Caudate nucleus (tissue), 63 donors: ENCODE measurements at places on chromosomes 3 and 15.

- DNase-seq, result no peak
These were observed 35.5 kb upstream of the ATP1B3 start for GRCh38 chr3:141840737-141841544.

DNA sequence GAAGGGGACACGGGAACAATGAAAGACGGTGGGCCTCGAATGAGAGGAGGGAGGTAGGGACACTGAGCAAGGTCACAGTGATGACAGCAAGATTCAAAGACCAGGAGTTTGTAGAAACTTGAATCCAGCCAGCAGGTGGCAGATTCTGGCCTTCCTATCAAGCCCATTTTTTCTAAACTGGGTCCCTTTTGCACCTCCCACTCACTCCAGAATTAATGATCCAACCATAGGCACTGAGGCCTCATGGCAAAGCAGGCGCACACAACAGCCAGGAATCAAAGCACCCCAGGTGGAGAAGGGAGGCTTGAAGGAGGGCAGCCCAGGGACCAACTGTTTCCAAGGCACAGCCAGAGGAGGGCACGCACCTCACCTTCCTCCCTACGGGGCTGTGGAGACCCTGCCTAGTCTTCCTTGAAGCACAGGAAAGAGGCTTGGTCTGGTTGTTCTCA lies 90.2 kb downstream of the ANP32A start:
- DNase-seq, result no peak

GRCh38 chr15:70244978-70245542 lies 147.3 kb upstream of the TLE3 start:
- no peak for DNase-seq

- no peak for DNase-seq
These were observed 71.2 kb downstream of the TNFAIP8L3 start for GRCh38 chr15:51023499-51023898.

- DNase-seq, result no peak
These were observed 48.9 kb downstream of the TLE3 start for GRCh38 chr15:70048578-70049514.

GRCh38 chr15:55791551-55792400 lies 48.8 kb upstream of the PRTG start:
- no peak for DNase-seq

- no peak for DNase-seq
These were observed 268.4 kb upstream of the ROPN1 start for GRCh38 chr3:124260206-124260915.

DNA sequence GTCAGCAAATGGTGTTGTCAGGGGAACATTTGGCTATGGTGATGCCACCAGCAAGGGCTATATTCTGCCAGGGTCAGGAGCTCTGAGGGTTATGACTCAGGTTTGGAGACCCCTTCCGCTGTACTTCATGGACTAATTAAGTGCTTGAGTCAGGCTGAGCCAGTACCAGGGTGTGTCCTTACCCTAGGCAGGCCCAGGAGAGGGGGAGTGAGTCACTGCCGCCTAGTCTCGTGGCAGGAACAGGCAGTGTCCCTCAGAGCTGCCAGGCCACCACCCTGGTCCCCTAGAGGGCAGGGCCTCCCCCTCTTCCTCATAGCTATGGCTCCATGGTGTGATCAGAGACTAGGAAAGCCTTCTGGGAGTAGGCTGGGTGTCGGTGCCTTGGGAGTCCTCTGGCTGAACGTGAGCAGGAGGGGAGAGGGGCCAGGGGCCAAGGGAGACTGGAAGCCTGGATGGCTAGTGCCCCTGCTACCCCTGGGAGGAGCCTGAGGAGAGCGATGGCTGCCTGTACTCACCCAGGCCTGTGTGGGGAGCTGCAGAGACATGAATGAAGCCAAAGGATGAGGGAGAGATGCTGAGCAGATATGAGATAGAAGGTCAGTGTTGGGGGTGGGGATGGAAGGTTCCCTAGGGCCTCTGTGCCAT lies 10.6 kb downstream of the MAPKAPK3 start:
- DNase-seq, result peak; percentile 51

DNA sequence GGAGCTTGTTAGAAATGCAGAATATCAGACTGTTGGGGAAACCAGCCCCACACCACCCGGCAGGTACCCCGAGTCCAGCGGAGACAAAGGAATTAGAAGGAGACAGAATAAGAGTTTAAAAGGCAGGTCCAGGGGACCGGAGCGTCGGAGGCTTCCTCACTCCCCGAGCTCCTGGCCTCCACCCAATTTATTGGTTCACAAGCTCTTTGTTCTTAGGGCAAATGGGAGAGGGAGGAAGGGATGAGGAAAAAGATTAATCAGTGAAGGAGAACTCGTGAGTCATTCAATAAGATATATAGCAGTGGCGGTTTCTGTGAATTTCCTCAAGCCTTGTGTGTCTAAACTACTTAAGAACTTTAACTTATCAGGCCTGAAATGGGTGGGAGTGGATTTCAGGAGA lies 32.1 kb upstream of the WDR72 start:
- DNase-seq, result no peak

DNA sequence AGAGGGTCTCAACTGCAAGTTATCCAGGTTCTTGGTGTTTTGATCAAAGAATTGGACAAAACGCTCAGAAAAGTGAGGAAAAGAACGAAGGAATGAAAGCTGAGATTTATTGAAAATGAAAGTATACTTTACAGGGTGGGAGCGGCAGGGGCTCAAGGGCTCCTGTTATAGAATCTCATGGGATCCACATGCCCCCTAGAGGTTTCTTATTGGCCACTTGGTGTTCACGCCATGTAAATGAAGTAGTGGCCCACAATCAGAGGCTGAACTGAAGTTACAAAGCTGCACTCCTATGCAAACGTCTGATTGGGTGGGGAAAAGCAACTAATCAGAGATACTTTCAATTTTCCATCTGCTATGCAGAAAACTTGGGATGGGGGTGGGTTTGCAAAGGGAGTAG lies 216.7 kb downstream of the PTPRG start:
- DNase-seq, result no peak

GRCh38 chr3:13420831-13421765 lies 976 bp upstream of the NUP210 start:
- peak; percentile 47 for DNase-seq

- no peak for DNase-seq
These were observed 87.9 kb downstream of the LPP start for GRCh38 chr3:188241883-188242282.

DNA sequence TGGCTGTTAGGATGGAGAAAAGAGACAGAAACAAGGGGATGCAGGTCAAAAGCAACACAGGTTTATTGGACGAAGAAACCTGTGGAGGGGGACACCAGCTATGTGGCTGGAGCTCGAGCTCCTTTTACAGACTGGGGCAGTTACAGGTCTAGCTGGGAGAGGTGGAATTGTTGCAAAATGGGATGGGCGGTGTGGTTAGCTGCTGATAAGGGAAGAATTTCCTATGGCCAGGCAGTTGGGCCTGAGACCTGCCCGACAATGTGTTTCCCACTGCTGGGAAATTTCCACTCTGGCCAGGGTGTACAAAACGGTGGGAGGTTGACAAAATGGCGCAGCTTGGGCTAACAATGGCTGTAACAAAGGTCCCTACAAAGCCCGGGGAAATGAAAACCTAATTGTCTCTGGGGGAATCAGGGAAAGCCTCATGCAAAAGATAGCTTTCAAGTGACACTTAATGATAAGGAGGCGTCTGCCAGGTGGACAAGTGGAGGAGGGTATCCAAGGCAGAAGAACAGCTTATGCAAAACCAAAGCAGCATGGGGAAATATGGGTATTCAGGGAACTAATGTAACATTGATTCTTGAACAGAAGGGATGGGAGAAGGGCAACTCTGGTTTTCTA lies 137.4 kb upstream of the SGO1 start:
- DNase-seq, result no peak

DNA sequence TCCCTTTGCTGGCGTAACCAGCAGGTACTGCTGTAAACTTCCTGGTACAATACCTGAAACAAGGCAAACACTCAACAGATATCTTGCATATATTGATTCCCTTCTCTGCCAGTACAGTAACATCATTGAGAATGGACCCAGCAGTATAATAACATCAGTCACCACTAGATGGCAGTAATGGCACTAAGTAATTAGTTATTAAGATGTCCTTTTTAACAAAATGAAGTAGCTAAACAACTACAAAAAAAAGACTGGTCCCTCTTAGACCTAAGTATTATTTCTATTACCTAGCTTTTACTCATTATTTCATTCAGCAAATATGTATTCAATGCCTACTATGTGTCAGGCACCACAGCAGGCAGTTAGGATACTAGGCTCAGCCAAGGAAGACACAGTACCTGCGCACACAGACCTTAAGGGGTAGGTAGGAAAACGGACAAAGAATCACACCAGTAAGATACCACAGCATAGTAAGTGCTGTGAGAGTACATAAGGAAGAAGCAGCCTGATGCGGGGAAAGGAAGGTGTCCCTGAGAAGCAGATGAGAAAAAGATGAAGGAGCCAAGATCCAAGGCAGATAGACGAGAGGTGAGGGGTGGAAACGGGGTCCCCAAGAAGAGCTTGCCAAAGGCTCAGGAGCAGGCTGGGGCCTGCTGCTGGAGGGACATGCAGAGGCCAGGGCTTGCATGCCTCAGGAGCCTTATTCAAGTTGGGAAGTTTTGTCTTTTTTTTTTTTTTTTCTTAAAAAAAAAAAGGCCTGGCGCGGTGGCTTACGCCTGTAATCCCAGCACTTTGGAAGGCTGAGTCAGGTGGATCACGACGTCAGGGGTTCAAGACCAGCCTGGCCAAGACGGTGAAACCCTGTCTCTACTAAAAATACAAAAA lies 102.7 kb upstream of the CHD2 start:
- DNase-seq, result no peak

DNA sequence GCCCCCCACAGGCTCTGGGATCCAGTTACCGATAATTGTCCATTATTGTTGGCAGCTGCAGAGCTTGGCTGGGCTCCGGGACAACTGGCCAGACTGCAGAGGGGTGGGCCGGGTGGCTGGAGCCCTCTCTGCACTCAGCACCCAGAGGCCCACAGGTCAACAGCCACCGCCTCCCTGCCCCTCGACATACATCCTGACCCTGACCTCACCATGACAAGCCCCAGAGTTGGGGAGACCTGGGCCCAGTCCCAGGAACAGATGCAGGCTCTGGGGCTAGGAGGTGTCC lies 22.4 kb downstream of the PTH1R start:
- DNase-seq, result peak; percentile 19

GRCh38 chr3:190064112-190064511 lies 56.6 kb downstream of the P3H2 start:
- no peak for DNase-seq

DNA sequence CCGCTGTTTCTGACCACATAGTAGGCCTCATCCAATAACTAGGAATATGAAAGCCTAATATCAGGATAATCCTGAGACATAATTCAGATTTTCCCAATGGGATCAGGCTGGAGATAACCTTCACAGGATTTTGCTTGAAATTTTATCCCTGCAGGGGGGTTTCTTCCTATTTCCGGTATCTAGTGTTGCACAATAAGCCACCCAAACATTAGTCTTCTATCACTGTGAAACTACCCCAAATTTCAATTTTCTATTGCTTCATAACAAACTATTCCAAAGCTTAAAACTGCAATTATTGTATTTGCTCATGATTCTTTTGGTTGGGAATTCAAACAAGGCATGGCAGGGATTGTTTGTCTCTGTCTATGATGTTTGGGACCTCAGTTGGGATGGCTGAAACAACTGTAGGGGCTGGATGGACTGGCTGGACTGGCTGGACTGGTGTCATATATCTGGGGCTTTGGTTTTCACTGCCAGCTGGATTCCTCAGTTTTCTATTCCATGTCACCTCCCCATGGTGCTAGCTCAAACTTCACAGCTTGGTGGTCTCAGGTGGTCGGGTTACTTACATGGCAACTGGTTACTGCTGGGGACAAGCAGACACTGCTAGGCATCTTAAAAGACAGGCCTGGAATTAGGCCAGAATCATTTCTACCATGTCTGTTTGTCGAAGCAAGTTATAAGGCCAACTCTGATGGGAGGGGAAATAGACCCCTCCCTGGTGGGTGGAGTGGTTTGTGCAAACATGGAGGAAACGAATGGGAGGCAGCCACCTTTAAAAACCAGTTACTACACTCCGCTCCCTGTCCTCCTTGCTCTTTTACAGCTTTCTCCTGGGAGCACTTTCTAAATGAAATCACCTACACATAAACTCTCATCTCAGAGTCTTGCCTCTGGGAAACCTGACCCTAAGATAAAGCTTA lies 88.2 kb upstream of the STT3B start:
- no peak for DNase-seq

GRCh38 chr3:194257151-194257621 lies 93.9 kb downstream of the CPN2 start:
- DNase-seq, result no peak

- no peak for DNase-seq
These were observed 118.7 kb downstream of the CHRNA7 start for GRCh38 chr15:32148833-32149555.

DNA sequence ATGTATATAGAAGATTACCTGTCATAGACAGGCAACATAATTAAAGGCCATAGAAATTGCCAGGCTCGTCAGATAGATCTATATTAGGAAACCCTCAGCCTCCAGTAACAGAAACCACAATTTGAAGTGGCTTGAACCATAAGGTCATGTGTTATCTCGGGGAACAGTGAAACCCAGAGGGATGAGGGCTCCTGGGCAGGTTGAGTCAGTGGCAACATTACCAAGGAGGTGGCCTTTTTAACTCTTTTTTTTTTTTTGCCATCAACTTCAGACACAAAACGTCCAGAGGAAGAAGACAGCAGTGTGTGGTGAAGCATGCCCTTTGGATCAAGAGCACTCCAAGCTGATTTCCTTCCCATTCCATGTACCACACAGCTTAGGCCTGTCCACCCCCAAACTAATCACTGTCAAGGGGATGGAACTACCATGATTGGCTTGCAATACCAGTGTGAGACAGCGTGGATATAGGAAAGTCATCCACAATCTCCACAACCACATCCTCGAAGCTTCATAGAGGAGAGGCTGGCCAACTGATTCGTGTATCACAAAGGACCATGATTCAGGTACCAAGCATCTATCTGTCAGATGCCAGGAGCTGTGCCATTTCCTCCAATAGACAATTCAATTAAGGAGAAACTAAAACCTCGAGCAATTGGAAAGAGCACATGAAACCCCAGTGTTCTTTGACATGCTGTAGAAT lies 999 bp upstream of the KIF7 start:
- DNase-seq, result no peak

- no peak for DNase-seq
These were observed 114.3 kb downstream of the PPM1L start for GRCh38 chr3:160870327-160870726.

DNA sequence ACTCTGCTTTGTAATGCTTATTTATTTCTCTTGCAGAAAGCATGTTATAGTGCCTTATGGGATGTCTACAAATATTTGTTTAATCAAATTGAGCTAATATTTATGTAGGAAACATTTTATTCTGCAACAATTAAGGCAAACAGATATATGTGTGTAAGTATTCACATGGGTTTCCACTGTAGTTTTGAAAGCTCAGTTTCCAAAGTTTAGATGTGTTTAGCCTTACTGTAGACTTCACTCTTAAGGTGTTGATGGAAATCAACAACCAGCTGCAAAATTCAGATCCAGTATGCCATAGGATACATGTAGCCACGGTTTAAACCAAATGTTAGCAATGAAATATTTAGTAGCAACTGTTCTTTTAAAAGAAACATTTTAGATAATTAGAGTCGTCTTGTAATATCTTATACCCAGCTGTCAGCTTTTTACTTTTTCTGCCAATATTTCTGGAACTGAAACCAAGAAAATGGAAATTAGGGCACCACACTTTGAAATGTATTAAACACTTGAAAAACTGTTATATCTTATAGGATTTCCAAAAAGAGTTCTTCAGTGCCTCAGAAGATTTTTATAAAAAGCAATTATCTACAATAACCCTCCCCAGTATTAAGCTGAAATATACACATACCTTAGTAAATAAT lies 18.5 kb downstream of the PIK3CA start:
- DNase-seq, result no peak

GRCh38 chr15:60121845-60122244 lies 117.7 kb downstream of the FOXB1 start:
- DNase-seq, result no peak
